Adrenal gland (tissue), 19 donors: ENCODE measurements at places on chromosomes 16 and 17.

GRCh38 chr16:17078931-17079631 lies 391.7 kb downstream of the XYLT1 start:
- H3K27ac ChIP-seq = no peak overlapping the region
- H3K27me3 ChIP-seq = no peaks in the 10 kb centered on the region
- no peaks in the 10 kb centered on the region for H3K4me1 ChIP-seq
- DNase-seq = no peak
- H3K36me3 ChIP-seq = no peaks in the 10 kb centered on the region
- no peak overlapping the region for H3K4me3 ChIP-seq

DNA sequence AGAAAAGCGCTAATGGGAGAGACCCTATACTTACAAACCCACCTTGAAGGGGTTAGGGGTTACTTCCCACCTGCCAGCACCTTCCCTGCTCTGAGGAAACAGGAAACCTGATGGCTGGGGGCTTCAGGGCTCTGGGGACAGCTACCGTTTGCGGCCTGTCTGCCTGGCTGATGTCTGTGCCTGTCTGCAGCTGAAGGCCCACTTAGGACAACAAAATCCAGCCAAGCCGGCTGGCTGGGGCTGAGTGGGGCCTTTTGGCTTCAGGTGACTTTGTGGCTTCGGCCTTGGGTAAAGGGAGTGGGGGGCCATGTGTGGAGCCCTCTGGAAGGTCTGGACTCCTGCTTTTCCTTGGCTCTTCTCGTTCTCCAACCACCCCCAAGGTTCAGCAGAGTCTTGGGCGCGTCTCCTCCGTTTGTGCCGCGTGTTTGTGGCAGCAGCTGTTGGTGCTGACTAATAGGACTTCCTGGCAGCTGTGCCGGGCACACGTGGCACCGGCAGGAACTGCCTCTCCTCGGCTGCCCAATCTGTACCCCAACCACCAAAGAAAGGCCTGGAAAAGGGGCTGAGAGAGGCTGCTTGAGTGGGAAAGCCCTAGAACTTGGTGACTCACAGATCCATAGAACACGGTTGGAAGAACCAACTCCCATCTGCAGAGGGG lies 186.7 kb downstream of the MSI2 start:
- DNase-seq = peak; percentile 87
- no peak overlapping the region for H3K4me3 ChIP-seq
- H3K36me3 ChIP-seq = no peaks in the 10 kb centered on the region
- no peaks in the 10 kb centered on the region for H3K27me3 ChIP-seq
- peaks cover 82% of the 10 kb centered on the region for H3K4me1 ChIP-seq
- H3K27ac ChIP-seq = peak overlapping the region; percentile 74

- H3K36me3 ChIP-seq = no peaks in the 10 kb centered on the region
- no peak overlapping the region for H3K27ac ChIP-seq
- no peak overlapping the region for H3K4me3 ChIP-seq
Measured at GRCh38 chr16:3188925-3189825, 1.2 kb downstream of the OR1F1 start.

GRCh38 chr17:44749980-44750318 lies 8.8 kb upstream of the ADAM11 start:
- peak overlapping the region; percentile 5 for H3K4me3 ChIP-seq
- no peaks in the 10 kb centered on the region for H3K4me1 ChIP-seq
- no peaks in the 10 kb centered on the region for H3K36me3 ChIP-seq
- H3K27ac ChIP-seq = no peak overlapping the region
- DNase-seq = no peak
- H3K27me3 ChIP-seq = no peaks in the 10 kb centered on the region

DNA sequence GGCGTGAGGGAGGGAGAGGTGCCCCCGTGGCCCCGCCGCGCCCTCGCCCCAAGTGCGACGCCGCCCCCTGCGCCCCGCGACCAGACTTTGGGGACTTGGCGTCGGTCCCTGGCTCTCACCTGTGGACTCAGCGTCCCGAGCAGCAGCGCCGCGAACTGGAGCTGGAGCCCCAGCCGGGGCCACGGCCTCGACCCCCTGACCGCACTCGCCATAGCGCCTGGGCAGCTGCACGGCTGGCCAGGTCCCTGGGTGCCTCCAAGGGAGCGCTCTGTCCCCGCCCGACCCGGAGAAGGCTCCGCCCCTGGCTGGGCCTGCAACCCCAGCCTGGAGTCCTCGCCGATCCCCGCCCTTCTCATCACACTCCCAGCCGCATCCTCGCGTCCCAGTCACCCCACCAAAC lies at the start of gene ERN2:
TSS of gene ERN2 (minus strand) at position 247 of the 400 bp plus-strand sequence. CDS start at position 212, 35 bp downstream.
- H3K4me1 ChIP-seq = no peaks in the 10 kb centered on the region
- H3K36me3 ChIP-seq = no peaks in the 10 kb centered on the region
- H3K27me3 ChIP-seq = peaks cover 34% of the 10 kb centered on the region
- DNase-seq = no peak
- no peak within 1 kb of the TSS for H3K4me3 ChIP-seq
- H3K27ac ChIP-seq = no peak within 1 kb of the TSS

- H3K4me3 ChIP-seq = peak within 1 kb of the TSS; percentile 83
- peak; percentile 95 for DNase-seq
- H3K27me3 ChIP-seq = no peaks in the 10 kb centered on the region
- peaks cover 20% of the 10 kb centered on the region for H3K4me1 ChIP-seq
- H3K36me3 ChIP-seq = no peaks in the 10 kb centered on the region
- H3K27ac ChIP-seq = peak within 1 kb of the TSS; percentile 54
Measured at GRCh38 chr16:66934138-66934838, at the start of gene CIAO2B. Gene CIAO2B (minus strand): TSS chr16:66934402. CDS start chr16:66934364, 38 bp downstream.

GRCh38 chr17:9062399-9062902 lies 41.1 kb downstream of the NTN1 start:
- no peak overlapping the region for H3K4me3 ChIP-seq

- no peaks in the 10 kb centered on the region for H3K27me3 ChIP-seq
- no peak overlapping the region for H3K4me3 ChIP-seq
- H3K4me1 ChIP-seq = peaks cover 10% of the 10 kb centered on the region
Measured at GRCh38 chr16:29898804-29899515, 390 bp downstream of the SEZ6L2 start.

- H3K36me3 ChIP-seq = no peaks in the 10 kb centered on the region
- H3K4me3 ChIP-seq = no peak overlapping the region
- no peaks in the 10 kb centered on the region for H3K27me3 ChIP-seq
- no peak overlapping the region for H3K27ac ChIP-seq
Measured at GRCh38 chr17:82348434-82348833, 10.6 kb upstream of the TEX19 start.

- H3K4me1 ChIP-seq = peaks cover 37% of the 10 kb centered on the region
- peak overlapping the region; percentile 84 for H3K27ac ChIP-seq
- peak; percentile 81 for DNase-seq
- no peaks in the 10 kb centered on the region for H3K36me3 ChIP-seq
Measured at GRCh38 chr17:2181206-2181896, 122.2 kb downstream of the SMG6 start.

DNA sequence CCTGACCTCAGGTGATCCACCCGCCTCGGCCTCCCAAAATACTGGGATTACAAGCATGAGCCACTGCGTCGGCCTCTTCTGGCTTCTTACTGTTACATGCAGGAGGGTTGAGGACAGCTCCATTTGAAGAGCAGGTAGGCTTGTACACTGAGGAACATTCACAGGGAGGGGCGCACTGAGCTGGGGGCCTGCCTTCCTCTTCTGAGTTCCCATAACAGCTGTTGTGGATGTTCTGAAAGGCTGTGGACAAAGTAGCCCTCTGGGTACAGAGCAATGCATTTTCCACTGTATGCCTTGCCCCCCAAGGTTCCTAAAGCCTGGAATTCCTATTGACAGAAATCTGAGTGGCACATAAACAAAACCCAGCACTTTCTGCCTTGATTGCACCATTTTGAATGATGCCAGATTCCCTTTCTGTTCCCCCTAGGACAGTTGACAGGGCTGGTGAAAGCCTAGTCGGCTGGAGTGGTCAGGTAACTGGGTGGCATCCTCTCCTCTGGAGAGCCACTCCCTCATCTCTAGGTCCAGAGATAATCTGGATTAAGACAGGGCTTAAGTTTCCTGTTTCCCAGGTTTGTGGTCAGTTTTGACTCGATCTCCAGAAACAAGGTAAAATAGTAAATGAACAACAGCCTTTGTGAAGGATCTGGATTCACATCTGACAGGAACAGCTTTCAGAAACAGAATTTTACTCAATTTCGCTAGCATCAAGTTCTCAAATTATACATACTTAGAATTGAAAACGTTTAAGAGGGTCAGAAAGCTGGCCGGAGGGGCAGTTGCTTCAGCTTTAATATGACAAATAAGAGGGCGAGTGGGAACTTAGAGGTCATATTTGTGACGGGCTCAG lies 1.3 kb upstream of the CDK5R1 start:
- no peaks in the 10 kb centered on the region for H3K36me3 ChIP-seq
- H3K27me3 ChIP-seq = no peaks in the 10 kb centered on the region
- H3K27ac ChIP-seq = peak overlapping the region; percentile 96
- peaks cover 26% of the 10 kb centered on the region for H3K4me1 ChIP-seq
- no peak for DNase-seq

DNA sequence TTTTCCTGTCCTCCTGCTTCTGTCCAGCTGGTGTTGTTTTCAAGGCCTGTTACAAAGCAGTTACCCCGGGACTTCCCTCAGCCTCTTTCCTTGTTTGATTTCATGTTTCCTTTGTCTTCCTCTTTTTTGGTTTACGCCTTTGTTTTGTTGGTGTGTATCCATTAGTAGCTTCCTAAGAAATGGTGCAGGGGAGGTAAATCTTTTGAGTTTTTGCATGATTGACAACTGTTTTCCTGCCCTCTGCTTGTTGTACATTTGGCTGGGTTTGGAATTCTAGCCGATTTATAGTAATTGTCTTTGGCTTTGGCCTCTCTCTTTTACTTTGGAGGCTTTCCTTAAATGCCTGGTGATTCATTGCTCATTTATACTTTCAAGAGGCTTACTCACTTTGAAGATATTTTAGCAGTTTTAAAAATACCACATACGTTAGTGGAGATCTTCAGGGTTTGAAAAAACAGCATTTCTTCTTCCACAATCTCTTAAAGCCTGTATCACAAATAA lies 32.8 kb downstream of the DNAH2 start:
- no peaks in the 10 kb centered on the region for H3K27me3 ChIP-seq
- H3K27ac ChIP-seq = peak overlapping the region; percentile 25
- no peaks in the 10 kb centered on the region for H3K36me3 ChIP-seq
- no peak overlapping the region for H3K4me3 ChIP-seq
- no peaks in the 10 kb centered on the region for H3K4me1 ChIP-seq

DNA sequence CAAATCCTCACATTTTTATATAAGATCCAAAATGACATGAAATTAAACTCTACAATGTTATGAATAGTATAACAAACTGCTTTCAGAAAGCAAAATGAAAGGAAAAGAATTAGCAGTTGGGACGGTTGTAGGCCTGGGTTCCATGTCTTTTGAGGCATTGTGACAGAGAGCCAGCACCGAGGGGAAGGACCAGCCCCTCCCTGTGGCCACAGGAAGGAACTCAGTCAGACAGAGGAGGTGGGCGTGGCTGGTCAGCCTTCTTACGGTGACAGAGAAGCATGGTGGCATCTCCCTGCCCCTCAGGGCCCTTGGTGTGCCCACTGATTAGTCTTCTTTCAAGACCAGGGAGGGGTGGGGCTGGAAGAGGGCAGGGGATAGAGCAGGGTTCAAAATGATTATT lies 5.7 kb downstream of the ZNF319 start:
- no peaks in the 10 kb centered on the region for H3K27me3 ChIP-seq
- H3K4me1 ChIP-seq = peaks cover 10% of the 10 kb centered on the region
- no peak overlapping the region for H3K4me3 ChIP-seq
- peaks cover 22% of the 10 kb centered on the region for H3K36me3 ChIP-seq

DNA sequence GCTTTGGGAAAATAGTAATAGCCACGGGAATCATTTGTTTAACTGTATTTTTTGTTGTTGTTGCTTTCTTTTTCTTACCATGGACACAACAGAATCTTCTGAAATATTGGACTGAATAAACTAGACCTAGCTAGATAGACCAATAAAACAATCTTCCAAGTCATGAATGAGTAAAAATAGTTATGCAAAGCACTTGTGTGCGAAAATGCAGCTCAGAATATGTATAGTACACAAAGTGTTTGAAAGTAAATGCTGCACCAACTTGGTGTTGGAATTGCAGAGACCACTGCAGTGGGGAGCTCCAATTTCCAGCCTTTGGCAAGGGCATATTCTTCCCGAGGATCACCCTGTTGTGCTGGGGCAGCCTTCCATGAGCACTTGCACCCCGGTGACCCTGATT lies 68.0 kb downstream of the AATF start:
- H3K27me3 ChIP-seq = no peaks in the 10 kb centered on the region
- peaks cover 4% of the 10 kb centered on the region for H3K4me1 ChIP-seq
- H3K36me3 ChIP-seq = no peaks in the 10 kb centered on the region
- no peak for DNase-seq
- no peak overlapping the region for H3K4me3 ChIP-seq

DNA sequence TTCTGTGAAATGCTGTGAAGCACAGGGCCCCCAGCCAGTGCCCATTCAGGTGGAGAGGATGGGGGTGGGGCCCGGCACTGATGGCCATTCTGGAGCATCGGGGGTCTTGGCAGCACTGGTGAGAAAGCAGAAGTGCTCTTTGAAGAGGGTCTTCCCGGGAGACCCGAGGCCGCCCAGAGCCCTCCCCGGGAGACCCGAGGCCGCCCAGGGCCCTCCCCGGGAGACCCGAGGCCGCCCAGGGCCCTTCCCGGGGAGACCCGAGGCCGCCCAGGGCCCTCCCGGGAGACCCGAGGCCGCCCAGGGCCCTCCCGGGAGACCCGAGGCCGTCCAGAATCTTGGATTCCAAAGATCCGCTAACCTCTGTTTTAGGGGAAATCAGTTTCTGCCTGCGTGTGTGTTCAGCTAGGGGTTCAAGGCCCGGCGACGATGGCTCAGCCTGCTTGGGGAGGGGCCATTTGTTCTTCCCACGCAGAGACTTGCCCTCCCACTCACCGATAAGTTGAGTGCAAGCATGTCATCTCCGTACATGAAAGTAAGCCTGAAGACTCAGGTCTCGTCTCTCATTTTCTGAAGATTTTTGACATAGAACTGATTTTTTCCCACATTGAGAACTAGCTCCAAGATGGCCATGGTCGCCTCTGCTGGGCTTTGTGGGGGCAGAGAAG lies 35.2 kb upstream of the CAPN15 start:
- no peaks in the 10 kb centered on the region for H3K4me1 ChIP-seq
- H3K4me3 ChIP-seq = no peak overlapping the region
- H3K36me3 ChIP-seq = peaks cover 27% of the 10 kb centered on the region

- no peaks in the 10 kb centered on the region for H3K4me1 ChIP-seq
- H3K4me3 ChIP-seq = no peak overlapping the region
- no peaks in the 10 kb centered on the region for H3K36me3 ChIP-seq
- DNase-seq = no peak
- H3K27me3 ChIP-seq = no peaks in the 10 kb centered on the region
Measured at GRCh38 chr16:83714286-83714685, 93.5 kb upstream of the HSBP1 start.

- H3K27ac ChIP-seq = peak within 1 kb of the TSS; percentile 97
- peak within 1 kb of the TSS; percentile 84 for H3K4me3 ChIP-seq
- peak; percentile 99 for DNase-seq
- H3K4me1 ChIP-seq = peaks cover 34% of the 10 kb centered on the region
Measured at GRCh38 chr16:31117384-31118222, at the start of gene KAT8. Gene KAT8 (plus strand): TSS chr16:31117664. CDS start chr16:31117682, 18 bp downstream.

- H3K27ac ChIP-seq = no peak overlapping the region
- H3K27me3 ChIP-seq = peaks cover 3% of the 10 kb centered on the region
- no peak overlapping the region for H3K4me3 ChIP-seq
- no peaks in the 10 kb centered on the region for H3K4me1 ChIP-seq
- DNase-seq = no peak
Measured at GRCh38 chr16:83328936-83329335, 478.8 kb upstream of the HSBP1 start.

- H3K27ac ChIP-seq = no peak overlapping the region
- H3K4me3 ChIP-seq = no peak overlapping the region
- H3K27me3 ChIP-seq = peaks cover 40% of the 10 kb centered on the region
- H3K36me3 ChIP-seq = no peaks in the 10 kb centered on the region
- H3K4me1 ChIP-seq = peaks cover 14% of the 10 kb centered on the region
Measured at GRCh38 chr16:21279501-21279900, 1.4 kb upstream of the CRYM start.
